Trophoblast cell (in vitro differentiated cells and primary cell): ENCODE measurements at places on chromosomes 16 and 17.

GRCh38 chr17:36703860-36704266 is 102.5 kb downstream of the MRM1 start:
- peak; percentile 14 for DNase-seq

- peak; percentile 45 for DNase-seq
Observed at GRCh38 chr17:44086364-44087311, 16.1 kb downstream of the G6PC3 start.

DNA sequence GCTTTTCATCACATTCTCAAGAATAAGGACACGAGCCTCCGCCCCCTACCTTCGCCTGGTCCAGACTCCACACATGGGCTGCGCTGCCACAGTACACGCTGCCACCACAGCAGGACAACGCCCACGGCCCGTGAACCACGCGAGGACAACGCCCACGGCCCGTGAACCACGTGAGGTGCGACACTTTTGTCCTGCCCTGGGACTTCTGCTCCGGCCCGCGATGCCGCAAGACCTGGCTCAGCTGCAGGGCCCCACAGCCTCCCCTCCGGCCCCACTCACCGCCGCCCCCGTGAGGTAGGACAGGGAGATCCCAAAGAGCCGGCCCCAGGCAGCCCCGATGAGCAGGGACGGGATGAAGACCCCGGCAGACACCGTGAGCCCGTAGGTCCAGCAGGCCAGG is 5.9 kb upstream of the CCDC154 start:
- no peak for DNase-seq

- peak; percentile 12 for DNase-seq
Observed at GRCh38 chr17:55426851-55427586, 5.4 kb upstream of the MMD start.

DNA sequence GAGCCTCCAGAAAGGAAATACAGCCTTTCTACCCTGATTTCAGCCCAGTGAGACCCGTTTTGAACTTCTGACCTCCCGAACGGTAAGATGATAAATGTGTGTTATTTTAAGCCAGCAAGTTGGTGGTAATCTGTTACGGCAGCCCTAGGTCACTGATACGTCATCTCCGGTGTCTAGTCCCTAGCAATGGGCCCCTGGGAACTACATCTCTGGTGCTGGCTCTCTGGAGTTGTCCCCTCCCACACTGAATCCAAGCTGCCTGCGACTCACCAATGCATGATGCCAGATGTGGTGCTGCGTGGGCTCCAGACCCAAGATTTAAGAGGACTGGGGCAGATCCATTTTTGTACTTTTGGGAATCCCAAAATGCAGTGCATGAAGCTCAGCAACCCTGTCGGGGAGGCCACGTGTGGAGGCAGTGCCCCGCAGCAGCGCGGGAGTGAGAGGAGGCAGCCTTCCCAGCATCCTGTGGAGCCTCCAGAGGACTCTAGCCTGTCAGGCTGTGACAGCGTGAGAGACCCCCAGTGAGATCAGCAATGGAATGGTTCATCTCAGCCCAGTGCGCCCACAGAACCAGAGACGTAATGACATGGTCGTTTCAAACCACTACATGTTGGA is 43.6 kb upstream of the USP7 start:
- DNase-seq: no peak
